ENCODE measurements at places on chromosomes 7 and 10.
A peak's percentile ranks its signal among the peaks of the same experiment; 100 is the strongest.

- peak; percentile 51 for DNase-seq
Measured at GRCh38 chr7:5422396-5423305, 983 bp downstream of the TNRC18 start.

DNA sequence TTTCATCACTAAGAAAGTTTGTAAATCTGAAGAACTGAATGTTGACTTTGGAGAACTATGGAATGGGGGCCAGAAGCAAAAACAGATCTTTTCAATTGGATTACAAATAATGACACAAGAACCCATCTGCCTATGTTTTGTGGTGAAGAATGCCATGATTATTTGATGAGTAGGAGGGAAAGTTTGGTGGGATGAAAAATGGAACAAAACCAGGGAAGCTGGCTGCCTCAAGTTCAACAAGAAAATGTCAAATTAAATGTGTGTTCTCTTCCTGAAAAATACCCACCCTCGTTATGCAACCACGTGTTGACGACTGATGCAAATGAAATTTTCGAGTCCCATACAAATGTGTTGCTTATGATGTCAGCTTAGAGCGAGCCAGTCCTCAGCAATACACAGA is 208.5 kb downstream of the GPR37 start:
- no peak for DNase-seq

- DNase-seq = no peak
Measured at GRCh38 chr7:77238703-77239136, 39.1 kb upstream of the FGL2 start.

DNA sequence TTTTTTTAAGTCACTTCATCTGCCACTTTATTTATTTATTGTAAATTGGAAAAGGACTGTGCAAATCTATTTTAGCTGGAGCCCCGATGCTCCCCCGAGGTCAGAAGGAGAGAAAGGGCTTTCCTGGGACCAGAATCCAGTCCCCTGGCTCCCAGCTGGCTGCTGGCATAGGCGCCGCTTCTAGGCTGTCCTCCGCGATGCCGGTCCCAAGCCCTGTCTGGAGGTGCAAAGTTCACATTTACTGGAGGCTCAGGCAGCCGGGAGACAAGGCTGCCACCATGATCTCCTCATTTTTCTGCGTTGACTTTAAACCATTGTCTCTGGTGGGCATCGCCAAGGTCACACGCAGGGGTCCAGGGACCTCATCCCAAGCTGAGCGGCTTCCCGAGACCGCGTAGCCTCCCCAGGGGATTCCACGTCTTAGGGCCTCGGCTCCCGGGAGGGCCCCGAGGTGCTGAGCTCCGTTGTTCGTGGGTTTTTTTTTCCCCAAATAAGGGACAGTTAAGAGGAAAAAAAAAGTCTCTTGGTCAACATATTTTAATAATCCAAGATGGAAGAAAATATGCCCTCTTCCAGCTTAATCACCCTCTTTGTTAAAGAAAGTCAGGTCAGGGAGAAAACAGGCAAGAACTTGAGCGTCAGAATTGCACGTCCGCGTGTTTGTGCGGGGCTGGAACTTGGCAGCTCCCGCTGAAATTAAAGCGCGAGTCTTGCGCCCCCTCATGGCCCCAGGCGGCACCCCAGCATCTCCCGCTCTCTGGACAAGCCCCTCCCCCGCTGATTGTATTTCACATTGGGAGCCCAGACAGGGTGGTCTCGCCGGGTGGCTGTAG is 11.9 kb downstream of the RGR start:
- no peak for DNase-seq

DNA sequence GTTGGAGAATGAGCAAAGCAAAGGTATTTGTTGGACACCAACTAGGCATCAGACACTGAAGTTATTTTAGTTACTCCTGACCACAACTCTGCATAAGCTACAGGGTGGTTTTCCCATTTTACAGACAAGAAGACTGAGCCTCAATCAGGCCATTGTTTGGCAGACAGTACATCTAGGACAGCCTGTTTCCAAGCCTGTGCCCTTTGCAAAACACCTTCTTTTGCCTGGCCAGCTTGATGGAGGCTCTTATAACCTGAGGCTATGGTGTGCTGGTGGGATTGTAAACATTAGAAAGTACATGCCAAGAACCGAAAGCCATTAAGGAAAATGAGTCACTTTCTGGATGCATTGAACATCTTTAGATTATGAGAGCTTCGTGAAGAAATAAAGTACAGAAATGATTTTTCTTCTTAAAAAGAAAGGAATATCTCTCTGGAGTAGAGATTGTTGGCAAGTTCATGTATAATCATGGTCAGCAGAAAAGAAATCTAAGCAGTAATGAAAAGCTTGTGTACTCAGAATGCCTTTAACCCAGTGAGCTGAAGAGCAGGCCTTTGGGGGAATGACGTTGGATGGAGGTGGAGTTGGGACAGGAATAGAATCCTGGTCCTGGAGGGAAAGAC is 140.6 kb downstream of the KIAA1217 start:
- no peak for DNase-seq

- DNase-seq = peak; percentile 76
Measured at GRCh38 chr10:97553575-97554031, 19.0 kb upstream of the ANKRD2 start.

DNA sequence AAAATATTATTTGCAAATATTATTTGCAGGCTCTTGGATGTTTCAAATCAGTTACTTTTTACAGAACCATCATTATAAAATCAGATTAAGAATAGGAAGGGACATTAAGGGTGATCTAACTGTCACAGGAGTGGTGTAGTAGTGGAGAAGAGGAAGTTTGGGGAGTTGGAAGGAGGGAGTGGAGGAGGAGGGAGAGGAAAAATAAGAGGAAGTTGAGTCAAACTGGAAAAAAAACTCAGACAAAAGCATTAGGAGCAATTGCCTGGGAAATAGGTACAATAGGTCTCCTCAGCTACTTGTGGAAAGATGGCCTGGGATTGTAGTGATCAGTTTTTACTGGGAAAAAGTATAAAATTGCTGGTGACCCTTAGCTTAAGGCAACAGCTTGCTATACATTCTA is 77.7 kb upstream of the GPR37 start:
- DNase-seq = no peak

DNA sequence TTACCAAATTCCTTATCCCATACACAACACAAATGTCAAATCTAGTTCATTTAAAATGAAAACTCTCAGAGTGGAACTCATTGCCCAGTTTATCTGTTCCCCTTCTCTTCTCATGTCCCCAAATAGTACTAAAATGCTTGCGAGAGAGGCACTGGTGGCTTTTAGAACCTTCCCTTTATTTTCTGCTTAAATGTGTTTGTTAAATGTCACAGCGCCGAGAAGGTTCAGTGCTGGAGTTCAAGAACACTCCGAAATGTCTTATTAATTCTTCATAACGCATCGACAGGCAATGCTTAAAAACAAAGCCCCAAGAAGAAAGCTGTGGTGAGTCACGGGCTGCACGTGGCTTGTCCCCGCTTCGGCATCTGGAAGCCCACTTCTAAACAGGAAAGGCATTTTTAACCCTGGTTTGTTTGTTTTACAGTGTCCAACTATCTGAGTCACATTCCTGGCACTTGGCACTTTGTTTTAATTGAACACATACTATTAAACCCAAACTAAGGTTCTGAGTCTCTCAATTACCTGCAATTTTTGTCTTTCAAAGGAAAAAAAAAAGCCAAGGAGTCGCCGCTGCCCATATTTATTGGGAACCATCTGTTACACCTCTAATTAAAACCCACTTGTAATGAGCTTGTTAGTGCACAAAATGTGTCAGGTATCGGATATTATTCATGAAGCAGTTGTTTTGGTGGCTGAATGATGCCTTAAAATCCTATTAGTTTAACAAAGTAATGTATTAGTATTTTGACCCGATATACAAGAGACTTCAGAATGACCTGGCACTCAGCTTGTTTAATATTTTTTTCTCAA is 49.9 kb upstream of the MGMT start:
- DNase-seq = no peak

- no peak for DNase-seq
Measured at GRCh38 chr10:56604624-56605023, 243.6 kb upstream of the ZWINT start.

GRCh38 chr7:137611606-137612005 is 235.2 kb downstream of the DGKI start:
- DNase-seq = no peak
